ENCODE measurements at places on chromosomes 6 and 20.

DNA sequence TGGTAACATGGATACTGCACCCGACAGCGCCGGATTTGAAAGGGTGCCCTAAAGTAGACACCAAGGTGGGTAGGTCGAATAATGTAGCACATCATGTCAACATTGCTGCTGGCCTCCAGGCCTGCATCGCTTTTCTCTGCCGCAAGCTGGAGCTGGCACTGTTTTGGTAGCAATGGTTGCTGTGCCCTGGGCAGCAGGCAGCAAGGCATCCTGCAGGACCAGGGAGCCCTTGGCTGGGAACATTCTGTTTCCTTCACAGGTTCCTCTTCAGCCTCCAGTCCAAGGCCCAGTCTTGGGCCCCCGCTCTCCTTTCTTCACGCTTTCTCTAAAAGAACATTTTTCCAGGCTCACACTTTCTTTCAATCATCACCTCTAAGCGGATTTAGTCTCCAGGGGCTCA, 365.8 kb upstream of the JARID2 start:
- DNase-seq: no peak

- DNase-seq: no peak
These were observed 136.9 kb downstream of the TRMT11 start for GRCh38 chr6:126123226-126123625.

GRCh38 chr6:125829433-125829832, 38.7 kb downstream of the NCOA7 start:
- no peak for DNase-seq

GRCh38 chr6:5072440-5072839, 12.7 kb upstream of the PPP1R3G start:
- no peak for DNase-seq

DNA sequence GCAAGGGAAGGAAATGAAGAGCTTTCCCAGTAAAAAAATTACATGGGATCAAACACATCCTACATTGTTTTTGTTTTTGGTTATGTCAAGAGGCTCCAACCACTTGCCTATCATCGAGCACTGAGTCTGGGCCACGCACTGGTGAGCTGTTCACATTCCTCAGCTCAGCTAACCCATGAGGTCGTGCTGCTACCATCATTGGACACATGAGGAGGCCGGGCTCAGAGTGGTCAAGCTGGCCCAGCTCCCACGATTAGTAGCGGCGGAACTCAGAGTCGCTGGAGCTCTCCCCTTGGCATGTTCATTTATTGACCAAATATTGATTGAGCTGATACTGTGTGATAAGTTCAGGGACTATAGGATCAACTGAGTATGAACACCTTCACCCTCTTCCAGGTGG, 164.9 kb downstream of the CDH26 start:
- DNase-seq: no peak

GRCh38 chr6:109339906-109340678, 42.2 kb downstream of the CD164 start:
- DNase-seq: no peak

- no peak for DNase-seq
These were observed 6.1 kb downstream of the PLAGL2 start for GRCh38 chr20:32201296-32201976.

- DNase-seq: no peak
These were observed 571.5 kb downstream of the UTRN start for GRCh38 chr6:144856622-144857021.

GRCh38 chr6:3798055-3798919, 46.8 kb upstream of the PXDC1 start:
- DNase-seq: no peak

- no peak for DNase-seq
These were observed 89.3 kb upstream of the SLC22A23 start for GRCh38 chr6:3546121-3546520.

DNA sequence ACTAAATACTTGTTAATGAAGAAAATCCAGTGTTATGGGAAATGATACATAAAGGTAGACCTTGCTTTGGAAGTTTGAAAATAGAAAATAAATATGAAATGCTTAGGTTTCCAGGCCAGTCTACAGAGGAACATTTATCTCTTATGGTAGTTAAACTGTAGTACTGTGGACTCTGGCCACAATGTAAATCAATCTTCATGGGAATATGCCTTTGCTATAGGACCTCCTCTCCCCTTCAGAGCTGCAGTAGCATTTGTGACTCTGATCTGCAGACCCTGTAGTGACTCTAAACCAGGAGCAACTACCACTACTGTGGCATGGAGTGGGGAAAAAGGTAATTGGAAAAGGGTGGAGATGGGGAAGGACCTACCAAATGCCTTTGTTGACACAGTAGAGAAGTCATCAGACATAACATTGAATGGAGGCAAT, 4.5 kb downstream of the HSPA1A start:
- DNase-seq: no peak

DNA sequence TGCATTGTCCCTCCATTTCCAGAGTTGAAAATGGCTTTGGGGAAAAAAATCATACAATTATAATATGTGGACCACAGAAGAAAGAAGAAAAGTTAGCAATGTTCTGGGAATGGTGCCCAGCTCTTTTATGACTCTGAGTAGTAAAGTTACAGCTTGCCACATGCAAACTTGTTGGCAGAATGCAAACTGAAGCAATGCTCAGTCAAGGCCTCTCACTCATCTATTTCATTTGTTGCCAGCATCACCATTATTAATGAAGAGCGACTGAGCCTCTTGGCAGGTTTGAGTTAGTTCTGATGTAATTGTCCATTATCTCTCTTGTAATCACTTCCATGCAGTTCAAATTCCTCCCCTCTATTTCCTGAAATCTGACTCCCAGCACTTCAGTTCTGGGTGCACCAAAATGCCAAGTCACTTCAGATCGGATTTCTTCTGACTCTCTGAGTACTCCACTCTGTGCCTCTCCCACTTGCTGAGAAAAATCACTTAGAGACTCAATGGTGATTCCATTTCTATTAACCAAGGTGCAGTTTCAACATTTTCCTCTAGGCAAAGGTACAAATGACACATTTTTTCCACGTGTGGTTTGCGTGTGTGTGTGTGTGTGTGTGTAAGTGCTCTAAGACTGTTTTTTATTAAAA, 154.4 kb upstream of the STMND1 start:
- no peak for DNase-seq

DNA sequence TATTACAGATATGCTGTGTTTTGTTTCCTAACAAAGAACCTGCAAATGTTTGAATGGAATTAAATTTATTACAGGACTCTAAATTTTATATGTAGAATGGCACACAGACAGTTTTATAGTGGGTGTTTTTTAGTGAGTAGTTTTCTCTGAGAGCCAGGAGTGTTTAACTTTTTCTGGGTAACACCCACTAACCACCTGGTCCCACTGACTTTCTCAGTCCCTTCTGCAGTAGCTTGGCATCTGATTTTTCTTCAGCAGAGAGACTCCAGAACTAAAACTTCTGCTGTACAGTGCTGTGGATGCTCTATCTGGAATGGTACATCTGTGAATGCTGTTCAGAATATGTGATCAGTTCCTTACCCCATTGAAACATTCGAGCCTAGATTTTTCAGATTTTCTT, 6.3 kb downstream of the YWHAB start:
- no peak for DNase-seq

GRCh38 chr6:24565196-24565595, 70.4 kb downstream of the ALDH5A1 start:
- no peak for DNase-seq

DNA sequence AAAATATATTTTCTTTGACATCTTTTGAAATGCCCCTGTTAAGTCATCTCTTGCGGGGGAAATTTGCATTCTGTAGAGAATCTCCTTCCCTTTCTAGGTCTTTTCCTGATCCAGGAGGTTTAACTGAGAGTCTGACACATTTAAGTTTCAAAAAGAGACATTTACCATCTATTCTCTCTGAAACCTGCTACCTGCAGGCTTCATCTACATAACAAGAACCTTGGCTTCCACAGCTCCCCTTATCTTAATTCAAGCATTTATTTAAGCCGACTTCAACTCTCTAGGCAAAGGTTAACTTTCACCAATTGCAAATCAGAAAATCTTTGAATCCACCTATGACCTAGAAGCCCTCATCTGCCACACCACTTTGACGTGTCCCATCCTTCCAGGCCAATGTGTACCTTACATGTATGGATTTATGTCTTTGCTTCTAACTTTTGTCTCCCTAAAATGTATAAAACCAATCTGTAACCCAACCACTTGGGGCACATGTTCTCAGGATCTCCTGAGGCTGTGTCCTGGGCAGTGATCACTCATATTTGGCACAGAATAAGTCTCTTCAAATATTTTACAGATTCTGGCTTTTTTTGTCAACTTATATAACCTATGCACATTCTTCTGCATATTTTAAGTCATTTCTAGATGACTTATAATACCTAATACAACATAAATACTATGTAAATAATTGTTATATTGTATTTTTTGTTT, 666.7 kb downstream of the UTRN start:
- no peak for DNase-seq

DNA sequence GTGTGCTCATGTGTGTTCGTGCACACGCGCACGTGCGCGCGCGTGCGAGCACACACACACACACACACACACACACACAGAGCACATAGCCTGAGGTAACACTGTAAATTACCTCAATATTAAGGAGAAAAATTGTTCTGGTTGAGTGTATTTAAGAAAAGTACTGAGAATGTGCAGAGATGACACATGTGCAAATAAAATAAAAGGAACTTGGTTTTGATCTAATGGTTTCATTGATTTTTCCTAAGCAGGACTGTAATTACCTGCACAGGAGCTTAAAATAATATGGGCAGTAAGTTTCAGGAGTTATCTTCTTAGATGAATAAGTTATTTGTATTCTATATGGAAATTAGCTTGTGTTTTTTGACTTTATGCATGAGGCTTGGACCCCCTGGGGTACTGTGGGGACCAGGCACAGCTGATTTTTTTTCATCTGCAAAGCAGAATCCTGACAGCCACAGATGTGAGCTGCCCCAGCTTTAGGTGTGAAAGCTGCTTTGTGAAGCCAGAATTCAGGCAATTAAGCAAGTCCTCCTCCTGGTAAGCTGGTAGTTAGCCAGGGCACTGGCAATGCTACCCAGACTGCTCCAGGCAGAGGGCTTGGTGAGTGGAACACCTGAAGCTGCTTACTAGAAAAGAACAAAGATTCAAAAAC, 1040.6 kb upstream of the CITED2 start:
- no peak for DNase-seq

- DNase-seq: no peak
These were observed 121.0 kb downstream of the BTBD9 start for GRCh38 chr6:38518511-38519304.

DNA sequence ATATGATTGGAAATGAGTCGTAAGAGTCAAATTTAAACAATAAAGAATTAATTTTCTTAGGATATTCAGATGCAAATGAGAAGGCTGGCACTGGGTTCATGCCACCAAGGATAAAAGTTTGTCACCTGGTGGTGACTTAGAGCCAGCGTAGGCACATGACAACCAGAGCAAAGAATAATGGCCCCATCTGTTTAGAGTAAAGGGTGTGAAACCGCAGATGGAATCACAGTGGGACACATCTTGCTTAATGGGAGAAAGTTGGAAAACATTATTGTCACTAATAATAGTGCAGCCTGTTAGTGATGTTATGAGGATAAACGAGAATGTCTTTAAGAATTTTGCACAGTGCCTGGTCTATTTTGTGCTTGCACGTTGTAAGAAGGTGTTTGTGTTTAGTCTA, 727.8 kb downstream of the QKI start:
- no peak for DNase-seq

GRCh38 chr6:54697424-54697823, 149.1 kb upstream of the FAM83B start:
- no peak for DNase-seq

Measured in stimulated activated CD4-positive, alpha-beta T cell treated with anti-CD3 and anti-CD28 coated beads, Interleukin-1b, Interleukin-23, amount 100 ng/mL, for 1 hour (primary cell).